ENCODE measurements at places on chromosomes 4 and X.

GRCh38 chr4:141133146-141133998 lies at the start of gene RNF150:
RNF150 (minus strand) TSS chr4:141133469.
- DNase-seq: peak; percentile 89

GRCh38 chrX:110401135-110401534 lies 42.5 kb downstream of the RTL9 start:
- no peak for DNase-seq

DNA sequence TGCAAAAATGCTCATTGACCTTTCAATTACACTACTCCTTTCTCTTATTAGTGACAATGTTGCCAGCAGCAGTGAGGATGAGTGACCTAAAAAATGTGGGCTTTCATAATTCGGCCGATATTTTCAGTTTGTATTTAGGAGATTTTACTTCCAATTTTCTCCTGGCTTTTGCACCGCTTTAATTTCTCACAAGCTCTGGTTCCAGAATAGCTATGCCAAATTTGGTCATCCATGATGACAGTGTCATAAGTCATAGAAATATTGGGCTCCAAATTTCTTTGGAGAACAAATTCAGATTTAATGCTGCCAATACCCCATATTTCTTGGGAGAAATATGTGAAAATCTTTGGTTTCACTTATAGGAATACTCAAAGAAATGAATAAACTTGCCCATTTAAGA lies 187.7 kb upstream of the HCCS start:
- DNase-seq: no peak

GRCh38 chr4:2217726-2218125 lies 24.2 kb downstream of the HAUS3 start:
- DNase-seq: no peak

GRCh38 chr4:1746919-1747602 lies 25.7 kb downstream of the TACC3 start:
- DNase-seq: no peak

All from NCI-H1694 (cell line).